ENCODE measurements at places on chromosomes 12 and 14.

- DNase-seq, result no peak
Measured at GRCh38 chr12:1453810-1454209, 140.6 kb downstream of the FBXL14 start.

GRCh38 chr12:132708150-132708549, 2.5 kb upstream of the PGAM5 start:
- DNase-seq, result no peak

DNA sequence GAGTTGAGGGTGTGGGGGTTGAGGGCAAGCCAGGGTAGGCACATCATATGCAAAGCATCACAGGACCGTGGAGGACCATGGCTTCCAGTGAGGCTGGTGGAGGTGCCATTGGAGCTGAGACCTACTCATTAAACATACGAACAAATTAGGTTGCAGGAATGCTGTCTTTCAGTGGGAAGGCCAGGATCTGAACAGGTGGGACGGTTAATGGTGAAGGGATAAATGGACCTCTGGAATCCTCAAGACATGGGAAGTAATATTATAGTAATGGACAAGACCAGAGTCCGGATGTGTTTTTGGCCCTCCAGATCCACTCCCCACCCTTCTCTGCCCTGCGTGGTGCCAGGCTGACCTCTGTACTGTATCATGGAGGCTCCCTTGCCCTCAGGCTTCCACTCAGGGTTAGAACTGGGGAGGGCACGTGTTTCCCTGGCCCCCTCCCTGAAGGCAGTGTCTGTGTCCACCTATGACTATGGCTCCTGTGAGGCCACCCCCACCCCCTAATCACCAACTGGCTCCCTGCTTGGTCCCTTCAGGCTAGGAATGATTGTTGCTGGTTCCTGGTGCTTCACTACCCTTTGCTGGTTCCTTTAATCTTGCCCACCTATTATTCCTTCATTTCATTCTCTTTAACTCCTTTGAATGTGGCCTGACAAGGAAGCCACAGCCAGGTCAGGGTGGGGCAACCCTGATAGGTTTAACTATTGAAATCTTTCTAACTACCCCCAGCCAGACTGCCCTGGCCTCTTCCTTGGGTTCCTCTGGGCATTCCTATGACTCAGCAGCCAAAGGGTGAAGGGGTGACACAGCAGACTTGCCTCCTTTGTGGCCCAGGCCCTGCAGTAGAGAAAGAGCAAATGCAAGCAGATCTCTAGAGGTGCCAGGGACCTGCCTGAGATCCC, 10.7 kb downstream of the DHRS2 start:
- DNase-seq, result no peak

GRCh38 chr14:103517721-103518421, 4.8 kb downstream of the CKB start:
- no peak for DNase-seq

DNA sequence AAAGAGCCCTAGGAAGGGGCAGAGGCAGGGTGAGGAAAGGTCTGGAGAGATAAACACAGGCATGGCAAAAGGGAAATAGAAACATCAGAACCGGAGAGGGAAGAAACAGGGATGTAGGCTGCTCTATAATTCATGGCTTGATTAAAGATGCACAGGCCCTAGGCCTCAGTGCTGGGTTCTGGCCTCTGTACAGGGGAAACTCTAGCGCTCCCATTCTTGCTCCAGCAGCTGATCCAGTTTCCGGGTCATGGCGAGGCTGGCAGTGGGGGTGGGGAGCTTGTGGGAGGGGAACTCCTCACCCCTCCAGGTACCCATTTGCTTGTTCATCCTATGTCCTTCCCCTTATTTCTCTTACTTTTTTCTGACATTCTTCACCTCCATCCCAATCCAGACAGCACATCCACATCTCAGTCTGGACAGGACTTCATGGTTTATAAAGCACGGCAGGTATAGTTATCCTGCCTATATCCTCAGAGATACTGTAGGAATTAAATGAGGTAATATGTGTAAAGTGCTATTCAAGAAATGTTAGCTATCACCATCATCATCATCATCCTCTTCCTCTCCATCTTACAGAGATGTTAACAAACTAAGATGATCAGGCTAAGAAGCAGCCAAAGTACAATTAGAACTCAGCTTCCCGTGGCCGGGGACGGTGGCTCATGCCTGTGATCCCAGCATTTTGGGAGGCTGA, 8.0 kb upstream of the GPR84 start:
- no peak for DNase-seq

- DNase-seq, result no peak
Measured at GRCh38 chr14:55088356-55088755, 36.9 kb downstream of the MAPK1IP1L start.

DNA sequence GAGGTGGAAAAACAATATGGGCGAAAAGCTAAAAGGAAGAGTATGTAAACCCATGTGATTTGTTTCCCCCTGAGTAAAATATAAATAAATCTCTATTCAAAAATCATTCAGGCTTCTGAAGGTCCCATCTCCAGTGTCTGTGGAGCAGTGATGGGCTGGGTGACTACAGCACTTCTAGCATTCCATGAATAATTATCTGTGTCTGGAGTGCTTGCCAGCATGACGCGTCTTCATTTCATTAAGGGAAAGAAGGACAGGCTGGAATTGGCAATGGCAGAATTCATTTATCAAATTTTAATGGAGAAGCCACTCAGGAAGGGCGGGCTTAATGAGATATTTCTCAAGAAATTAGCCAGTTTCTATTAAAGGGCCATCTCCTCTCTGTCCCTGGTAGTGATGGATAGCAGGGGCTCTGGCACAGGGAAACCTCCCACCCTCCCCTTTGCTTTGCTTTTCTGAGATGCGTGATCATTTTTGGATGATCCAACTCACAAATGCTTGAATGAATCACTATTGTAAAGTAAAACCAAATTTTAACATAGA, 916.3 kb upstream of the SEL1L start:
- no peak for DNase-seq

DNA sequence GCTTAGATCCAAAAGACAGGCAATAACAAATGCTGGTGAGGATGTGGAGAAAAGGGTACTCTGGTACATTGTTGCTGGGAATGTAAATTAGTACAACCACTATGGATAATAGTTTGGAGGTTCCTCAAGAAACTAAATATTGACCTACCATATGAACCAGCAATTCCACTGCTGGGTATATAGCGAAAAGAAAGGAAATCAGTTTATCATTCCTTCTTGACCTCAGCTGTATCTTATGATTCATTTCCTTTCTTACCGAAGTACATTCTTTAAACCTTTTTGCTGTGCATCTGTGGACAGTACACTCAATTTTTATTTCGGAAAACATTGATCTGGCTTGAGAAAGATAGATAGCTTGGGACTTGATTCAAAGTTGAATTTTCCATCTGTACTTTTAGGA, 183.2 kb upstream of the LRFN5 start:
- DNase-seq, result no peak

- peak; percentile 70 for DNase-seq
Measured at GRCh38 chr12:29552324-29552927, 54.9 kb upstream of the OVCH1 start.

DNA sequence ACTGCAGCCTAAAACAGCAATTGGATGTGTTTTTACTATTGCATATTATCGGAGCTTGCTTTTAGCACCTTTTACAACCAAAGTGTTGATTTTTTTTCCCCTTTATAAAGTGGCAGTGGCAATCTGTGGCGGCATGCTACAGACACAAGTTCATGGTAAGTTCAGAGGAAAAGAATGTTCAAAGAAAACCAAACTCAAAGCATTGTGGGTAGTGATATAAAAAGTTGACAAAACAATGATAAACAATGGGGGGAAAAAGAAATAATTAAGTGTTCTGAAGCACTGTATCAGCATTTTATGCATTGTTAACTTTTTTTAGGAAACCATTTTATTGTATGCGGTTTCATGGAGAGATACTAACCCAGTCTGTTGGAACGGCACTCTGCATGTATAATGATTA, 492.0 kb upstream of the SOX5 start:
- no peak for DNase-seq

GRCh38 chr14:27390155-27390554, 792.3 kb upstream of the NOVA1 start:
- DNase-seq, result no peak

DNA sequence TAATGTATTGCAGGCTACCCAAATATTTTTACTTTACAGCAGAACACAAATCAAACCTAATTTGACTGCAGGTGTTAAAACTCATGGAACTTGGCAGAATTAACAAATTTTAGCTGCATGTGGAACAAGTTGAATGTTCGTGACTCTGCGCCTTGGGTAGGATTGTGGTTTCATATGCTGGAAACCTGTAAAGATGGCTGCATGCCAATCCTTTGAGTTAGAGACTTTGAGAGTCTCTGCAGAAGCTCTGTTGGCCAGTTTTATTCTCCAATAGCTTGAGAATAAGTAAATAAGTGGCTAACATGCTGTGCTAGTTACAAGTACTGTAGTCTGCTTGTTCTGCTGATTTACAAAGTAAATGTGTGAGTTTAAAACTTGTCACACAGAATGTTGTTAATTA, 77.8 kb downstream of the PDE6H start:
- peak; percentile 34 for DNase-seq

DNA sequence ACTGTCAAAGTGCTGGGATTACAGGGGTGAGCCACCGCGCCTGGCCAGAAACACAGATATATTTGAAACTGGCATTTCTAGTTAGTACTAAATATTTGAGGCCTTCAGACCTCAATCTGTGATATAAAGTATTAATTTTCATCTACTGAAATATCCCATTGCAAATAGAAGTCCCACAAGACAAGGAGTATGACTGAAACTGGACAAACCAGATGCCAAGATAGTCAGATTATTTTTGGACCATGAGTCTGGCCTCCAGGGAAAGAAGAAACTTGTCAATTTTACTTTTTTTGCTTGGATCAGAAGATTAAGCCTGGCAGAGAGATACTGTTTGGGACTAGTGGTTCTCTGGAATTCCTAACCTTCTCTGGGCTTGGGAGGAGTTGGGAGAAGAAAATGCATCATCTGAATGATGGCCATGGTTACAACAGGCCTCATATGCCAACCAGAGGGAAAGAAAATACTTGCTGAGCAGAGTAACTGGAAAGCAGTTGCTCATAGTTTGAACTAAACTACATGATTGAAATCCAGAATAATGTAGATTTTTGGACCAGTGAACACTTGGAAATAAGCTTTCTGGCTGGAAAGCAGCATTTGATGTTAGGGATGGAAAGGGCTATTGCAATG, 2.9 kb upstream of the SMOC1 start:
- no peak for DNase-seq

DNA sequence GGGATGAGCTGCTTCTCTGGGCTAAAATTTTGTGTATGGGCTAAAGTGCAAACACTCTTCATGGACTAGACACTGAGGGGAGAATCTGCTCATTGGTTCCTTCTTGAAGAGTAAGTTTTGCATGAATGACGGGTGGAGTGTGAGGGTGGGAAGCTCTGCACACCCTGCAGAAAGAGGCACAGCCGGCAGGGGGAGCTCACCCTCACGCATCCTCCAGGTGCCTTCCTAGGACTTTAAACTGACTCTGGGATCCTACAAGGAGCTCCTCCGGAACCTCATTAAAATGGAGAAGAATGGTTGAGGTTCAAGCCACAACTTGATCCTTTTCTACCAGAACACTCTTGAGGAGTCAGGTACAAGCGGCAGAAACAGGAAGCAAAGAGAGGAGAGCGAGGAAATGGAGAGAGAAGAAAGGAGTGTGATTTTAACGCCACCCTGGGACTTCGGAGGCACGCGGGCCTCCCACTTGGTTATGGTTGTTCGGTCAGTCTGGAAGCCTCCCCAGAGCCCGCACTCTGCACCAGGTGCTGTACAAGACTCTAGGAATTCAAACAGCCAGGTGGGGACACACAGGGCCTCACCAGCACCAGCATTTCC, 87.5 kb downstream of the SETD3 start:
- DNase-seq, result peak; percentile 45

DNA sequence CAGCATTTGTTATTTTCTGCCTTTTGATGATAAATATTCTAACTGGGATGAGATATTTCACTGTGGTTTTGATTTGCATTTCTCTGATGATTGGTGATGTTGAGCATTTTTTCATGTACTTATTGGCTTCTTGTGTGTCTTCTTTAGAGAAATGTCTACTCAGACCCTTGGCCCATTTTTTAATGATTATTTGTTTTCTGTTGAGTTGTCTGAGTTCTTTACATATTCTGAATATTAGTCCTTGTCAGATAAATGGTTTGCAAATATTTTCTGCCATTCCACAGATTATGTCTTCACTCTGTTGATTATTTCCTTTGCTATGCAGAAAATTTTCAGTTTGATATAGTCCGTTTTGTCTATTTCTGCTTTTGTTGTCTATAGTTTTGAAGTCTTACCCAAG, 317.0 kb downstream of the CEP128 start:
- no peak for DNase-seq

DNA sequence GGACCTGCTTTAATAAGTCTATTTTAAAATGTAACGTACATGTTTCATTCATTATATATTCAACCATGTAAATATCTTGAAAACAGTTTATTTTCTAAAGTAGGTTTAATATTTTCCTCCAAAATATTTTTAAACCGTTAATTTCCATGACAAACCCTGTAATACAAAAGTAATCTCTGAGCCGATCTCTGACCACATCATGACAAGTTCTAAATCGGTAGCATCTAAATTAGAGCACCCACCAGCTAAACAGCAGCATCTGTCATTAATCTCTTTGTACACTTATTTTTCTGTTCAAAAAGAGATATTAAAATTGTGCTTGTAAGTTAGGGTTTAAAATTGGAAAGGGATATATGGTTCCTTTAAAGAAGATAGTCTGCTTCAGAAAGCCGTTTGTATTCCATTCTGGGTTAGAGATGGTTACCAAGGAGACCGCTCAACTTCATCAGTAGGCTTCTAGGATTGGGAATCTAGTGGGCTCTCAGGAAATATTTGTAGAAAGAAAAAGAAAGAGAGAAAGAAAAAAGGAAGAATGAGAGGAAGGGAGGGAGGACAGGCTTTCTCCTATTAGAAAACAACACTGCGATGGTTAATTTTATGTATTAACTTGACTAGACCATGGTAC, 232.5 kb upstream of the FOXN3 start:
- DNase-seq, result no peak

- no peak for DNase-seq
Measured at GRCh38 chr12:1760566-1761382, 59.6 kb upstream of the LRTM2 start.

GRCh38 chr14:51507906-51508511, 143.7 kb upstream of the FRMD6 start:
- DNase-seq, result no peak

DNA sequence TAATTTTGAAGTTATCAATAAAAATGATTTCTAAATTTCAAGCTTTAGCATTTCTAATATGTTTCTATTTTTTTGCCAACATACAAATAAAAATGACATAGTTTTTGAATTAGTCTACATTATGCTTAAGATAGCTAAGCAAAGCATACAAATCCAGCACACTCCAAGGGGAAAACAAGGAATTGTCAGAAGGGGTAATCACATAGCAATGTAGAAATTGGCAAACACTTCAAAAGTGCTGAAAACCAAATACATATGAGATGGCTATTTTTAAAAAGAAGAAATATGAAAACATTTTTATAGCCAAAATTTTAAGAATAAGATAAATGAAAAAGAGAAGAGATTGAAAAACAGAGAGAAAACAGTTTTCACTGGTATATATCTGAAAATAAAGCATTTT, 308.0 kb downstream of the SLC6A15 start:
- no peak for DNase-seq

DNA sequence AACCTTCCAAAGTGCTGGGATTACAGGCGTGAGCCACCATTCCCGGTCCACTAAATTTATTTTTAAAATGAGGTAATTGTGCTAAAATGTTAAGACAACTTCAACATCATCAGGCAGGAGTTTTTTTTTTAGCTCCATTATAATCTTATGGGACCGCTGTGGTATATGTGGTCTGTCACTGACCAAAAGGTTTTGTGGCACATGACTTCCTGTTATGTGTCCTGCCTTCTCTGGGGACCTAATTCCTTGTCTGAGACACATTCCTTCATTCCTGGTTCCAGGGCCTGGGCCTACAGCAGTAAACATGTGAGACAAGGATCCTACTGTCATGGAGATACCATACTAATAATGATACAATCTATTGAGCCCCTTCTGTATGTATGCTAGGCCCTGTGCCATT, 4.9 kb downstream of the TEX52 start:
- DNase-seq, result no peak
